ENCODE measurements at places on chromosomes 11 and 22.

DNA sequence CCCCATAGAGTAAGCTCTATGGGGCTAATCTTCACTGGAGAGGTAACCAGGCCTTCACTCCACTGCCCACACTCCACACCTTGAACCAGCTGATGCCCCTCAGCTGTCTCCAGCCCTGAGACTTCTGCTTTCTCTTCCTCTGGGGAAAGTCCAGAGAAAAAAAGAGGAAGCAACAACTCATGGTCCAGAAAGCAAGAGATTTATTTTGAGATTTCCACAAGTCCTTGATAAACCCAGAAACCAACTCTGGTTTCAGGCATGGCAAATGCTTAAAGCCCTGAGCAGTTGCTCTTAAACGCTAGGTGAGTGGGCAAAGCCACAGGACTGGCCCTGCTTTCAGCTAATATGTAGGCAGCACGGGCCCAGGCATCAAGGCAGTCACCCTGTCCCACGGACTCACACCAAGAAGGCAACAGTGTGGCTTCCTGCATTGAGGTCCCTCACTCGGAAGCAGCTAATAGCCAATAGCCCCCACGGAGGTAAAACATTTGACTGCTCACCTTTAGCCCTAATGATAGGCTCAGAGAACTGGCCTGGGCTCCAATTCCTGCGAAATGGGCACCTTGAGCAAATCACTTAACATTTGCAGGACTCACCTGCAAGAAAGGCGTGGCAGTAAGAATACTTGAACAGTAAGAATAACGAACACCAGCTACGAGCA, 4.3 kb downstream of the CYB561A3 start:
- no peak for DNase-seq

DNA sequence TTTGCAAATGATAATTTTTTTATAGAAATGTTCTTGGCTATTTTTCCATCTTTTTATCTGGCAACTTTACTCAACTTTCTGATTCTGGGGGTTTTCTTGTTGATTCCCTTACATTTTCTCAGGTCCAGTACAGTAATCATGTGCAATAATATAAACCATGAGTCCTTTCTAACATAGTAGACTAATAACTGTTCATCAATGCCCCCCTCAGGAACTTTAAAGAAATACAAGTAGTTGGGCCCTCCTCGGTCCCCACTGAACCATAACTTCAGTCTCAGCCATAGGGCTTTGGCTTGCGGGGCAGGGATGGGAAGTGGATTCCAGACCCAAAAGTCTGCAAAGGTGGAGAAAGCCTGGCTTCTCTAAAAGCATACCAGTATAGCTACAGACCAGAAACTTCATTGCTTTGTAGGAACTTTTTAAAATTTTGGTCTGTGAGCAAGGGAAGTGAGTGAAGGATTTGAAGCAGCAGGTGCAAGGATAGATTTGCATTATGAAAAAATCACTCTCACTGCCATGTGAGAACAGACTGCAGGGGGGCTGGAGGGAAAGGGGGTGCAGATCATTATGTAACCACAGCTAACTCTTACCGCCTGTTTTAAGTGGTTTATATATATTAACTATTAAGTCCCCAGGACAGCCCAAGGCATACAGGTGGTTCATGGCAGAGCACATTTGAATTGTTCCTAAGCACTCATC, 10.4 kb upstream of the TUB start:
- DNase-seq, result peak; percentile 16

DNA sequence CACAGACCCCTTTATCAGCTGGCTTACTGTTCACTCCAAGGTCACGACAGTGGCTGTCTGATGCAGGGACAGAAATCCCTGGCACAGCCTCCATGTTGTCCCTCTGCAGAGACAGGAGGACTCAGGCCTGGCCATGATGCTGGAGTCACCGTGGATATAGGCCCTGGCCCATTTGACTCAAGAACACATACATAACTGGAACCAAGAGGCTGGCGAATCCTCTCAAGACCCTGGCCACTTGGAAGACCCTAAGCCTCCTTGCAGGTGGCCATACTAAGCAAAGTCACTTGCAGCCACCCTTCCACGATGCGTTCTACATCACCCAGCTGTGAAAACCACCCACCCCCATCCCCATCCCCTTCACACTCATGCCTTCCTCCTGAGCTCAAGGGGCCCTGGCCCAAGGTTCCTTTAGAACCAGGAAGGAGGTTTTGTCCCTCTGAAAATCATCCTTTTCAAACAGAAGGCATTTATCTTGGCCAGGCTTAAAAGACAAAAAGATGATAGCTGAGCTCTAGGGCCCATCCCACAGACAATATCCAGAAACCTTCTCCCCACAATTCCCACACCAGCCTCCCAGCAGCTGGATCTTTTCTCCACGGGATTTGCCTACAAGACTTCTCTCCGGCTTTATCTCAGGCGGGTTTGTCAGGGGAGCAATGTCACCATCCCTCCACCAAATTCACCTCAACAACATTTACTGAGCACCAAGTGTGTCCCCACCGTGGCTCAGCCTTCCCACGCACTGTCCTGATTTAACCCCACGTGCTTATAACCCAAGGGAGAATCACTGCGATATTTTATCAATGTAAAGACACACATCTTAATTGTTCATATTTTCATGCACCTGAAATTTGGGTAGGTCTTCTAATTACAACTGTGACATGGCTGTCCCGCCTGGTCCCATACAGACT, 123.4 kb upstream of the SERPIND1 start:
- DNase-seq, result no peak

DNA sequence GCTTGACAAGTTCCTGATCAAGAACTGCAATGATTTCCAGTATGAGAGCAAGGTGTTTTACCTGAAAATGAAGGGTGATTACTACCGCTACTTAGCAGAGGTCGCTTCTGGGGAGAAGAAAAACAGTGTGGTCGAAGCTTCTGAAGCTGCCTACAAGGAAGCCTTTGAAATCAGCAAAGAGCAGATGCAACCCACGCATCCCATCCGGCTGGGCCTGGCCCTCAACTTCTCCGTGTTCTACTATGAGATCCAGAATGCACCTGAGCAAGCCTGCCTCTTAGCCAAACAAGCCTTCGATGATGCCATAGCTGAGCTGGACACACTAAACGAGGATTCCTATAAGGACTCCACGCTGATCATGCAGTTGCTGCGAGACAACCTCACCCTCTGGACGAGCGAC, 12.0 kb downstream of the YWHAH start:
- no peak for DNase-seq

- DNase-seq, result no peak
These were observed 877 bp downstream of the SLC25A17 start for GRCh38 chr22:40818192-40818746.

DNA sequence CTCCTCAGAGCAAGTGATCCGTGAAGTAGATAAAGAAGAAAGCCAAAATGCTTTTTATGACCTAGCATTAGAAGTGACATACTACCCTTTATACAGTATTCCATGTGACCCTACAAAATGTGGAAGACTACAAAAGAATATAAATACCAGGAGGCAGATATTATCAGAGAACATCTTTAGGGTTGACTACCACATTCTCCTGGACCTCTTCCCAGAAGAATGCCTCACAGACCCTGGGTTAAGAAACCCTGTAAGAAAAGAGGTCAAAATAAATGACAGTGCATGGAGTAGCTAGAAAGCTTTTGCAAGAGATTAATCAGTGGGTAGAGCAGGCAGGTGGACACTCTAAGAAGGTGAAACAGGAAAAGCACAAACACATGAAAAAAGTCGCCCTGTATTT, 69.2 kb downstream of the FANCF start:
- DNase-seq, result no peak

DNA sequence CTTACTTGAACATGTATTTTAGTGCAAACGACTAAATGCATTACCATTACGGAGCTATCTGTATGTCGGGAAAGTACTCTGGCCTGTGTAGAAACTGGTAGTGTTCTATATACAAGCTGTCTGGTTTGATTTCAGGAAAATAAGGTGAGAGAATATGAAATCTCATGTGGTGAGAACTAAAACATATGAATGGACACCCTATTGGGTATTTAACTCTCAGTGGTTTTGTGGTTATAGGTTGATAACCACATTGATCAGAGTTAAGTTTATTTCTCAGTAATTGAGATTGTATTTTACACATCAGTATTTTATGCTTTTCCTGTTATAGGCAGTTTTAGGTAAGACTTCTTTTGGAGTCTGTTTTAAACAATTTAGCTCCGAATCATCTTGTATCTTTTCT, 10.4 kb downstream of the ANO5 start:
- DNase-seq, result no peak

GRCh38 chr11:114288136-114288535, 8.1 kb upstream of the NNMT start:
- DNase-seq, result no peak

- DNase-seq, result peak; percentile 70
These were observed at the start of gene XNDC1N for GRCh38 chr11:71927820-71928736. TSS of gene XNDC1N (minus strand) at chr11:71928594. CDS start at chr11:71923353, 5,241 bp downstream.

GRCh38 chr22:29925402-29925801, 42.4 kb downstream of the MTMR3 start:
- no peak for DNase-seq

GRCh38 chr11:126430581-126431335, 75.3 kb downstream of the ST3GAL4 start:
- DNase-seq, result no peak

DNA sequence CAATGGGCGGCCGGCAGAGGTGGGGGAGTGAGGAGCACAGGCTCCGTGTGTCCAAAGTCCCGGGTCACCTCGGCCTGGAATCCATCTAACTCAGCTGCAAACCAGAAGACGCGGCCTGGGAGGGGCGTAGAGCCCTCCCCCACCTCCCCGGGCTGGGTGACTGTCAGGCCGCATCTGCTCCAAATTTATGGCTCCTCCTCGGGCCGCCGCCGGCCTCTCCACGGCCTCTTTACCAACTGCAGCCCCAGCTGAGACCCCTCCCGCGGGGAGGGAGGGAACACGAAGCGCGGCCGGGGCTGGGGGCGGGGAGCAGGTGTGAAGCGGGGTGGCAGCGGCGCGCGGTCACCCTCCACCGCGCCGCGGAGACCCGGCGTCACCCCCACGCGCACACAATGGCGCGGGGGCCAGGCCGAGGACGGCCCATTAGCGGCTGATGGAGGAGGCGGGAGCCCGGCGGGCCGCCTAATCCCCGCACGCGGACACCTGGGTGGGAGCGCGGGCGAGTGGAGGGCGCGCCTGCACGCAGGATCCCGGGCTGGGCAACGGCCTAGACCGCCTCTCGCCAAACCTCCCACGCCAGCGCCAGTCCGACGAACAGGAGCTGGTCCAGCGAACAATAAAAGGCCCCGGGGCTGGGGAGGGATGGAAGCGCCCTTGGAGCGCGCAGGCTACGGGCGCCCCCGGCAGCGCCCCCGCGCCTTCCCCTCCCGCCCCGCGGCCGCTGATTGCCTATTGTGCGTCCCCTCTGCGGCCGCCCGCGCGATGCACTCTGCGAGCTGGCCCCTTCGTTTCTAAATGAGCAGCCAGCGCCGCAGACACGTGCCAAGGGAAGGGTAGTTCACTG, 25.9 kb upstream of the ROBO3 start:
- DNase-seq, result no peak

- no peak for DNase-seq
These were observed 32.4 kb downstream of the ZNF195 start for GRCh38 chr11:3346587-3346986.

GRCh38 chr11:10407055-10407454, 48.0 kb upstream of the AMPD3 start:
- DNase-seq, result peak; percentile 32

DNA sequence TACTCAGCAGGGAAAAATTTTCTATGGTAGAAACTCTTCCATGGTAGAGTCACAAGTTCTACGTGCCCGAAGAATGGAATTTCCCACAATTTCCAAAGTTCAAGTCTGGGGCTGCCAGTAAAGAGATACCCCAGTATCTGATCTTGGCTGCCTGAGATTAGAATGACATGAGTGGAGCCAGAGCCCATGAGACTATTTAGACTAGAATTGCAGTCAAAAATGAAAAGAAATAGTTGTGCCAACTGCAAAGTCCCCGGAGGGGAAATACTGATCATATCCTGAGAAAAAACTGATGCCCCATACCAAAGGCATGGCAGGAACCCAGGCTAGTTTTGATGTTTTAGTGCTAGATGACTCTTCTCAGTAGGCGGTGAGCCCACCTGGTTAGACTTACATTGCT, 11.2 kb downstream of the MAJIN start:
- no peak for DNase-seq

DNA sequence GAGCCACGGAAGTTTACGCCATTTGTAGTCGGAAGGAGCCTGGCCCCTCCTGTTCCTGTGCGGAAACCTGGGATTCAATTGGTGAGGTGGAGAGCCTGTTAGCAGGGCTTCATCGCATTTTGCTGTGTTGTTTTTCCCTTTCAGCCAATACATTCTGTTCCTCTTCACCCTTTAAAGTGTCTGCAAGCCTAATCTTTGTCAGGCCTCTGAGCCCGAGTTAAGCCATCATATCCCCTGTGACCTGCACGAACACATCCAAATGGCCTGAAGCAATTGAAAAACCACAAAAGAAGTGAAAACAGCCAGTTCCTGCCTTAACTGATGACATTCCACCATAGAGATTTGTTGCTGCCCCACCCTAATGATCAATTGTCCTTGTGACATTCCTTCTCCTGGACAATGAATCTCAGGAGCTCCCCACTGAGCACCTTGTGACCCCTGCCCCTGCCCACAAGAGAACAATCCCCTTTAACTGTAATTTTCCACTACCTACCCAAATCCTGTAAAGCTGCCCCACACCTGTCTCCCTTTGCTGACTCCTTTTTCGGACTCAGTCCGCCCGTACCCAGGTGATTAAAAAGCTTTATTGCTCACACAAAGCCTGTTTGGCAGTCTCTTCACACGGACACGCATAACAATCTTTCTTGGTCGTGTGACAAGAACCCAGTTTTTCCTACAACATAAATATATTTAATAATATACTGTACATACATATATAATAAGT, 37.1 kb upstream of the MMP12 start:
- DNase-seq, result no peak

- no peak for DNase-seq
These were observed 176.9 kb downstream of the MN1 start for GRCh38 chr22:27624705-27625104.

DNA sequence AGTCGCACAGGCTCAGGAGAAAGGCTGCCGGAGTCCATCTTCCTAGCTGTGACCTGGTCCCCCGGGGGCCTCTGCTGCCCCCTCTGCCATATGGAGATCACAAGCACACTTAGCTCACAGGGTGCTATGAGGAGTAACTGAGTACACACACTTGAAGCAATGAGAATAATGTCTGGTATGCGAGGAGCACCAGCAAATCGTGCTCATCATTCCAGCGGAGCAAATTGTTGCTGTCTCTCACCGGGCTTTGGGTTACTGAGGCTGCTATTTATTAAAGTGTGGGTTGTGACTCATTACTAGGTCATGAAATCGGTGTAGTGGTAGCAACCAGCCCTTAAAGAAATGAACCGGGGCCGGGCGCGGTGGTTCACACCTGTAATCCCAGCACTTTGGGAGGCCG, 48.1 kb upstream of the EIF3D start:
- no peak for DNase-seq

DNA sequence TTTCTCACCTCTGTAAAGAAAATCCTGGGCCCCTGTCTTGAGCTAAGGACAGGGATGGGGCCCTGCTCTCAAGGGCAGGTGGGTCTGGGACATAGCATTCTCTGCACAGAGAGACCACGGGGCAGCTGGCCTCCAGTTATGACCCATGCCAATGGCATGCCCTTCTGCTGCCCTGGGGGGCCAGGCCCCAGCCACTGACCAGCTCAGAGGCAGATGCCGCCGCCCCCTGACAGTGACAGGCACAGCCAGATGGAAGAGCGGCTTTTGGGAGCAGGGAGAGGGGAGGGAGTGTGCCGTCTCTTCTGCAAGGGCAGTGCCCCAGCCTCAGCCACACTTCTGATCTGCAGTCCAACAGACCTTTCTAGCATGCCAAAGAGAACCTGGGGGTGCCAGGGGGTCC, 114.8 kb upstream of the NAV2 start:
- DNase-seq, result no peak

- DNase-seq, result no peak
These were observed 13.2 kb upstream of the PEX26 start for GRCh38 chr22:18064636-18065035.

- DNase-seq, result no peak
These were observed 47.3 kb upstream of the TSKU start for GRCh38 chr11:76735841-76736240.

Data from NCI-H460 (cell line).